GM23248 (cell line): ENCODE measurements at places on chromosomes 7 and 10. TPM values are rescaled to one million over a fixed set of nuclear protein-coding genes. Genes with fewer than 3 reads are reported as not detected.

GRCh38 chr7:118245267-118246040 is 20.9 kb downstream of the ANKRD7 start:
- DNase-seq: peak; percentile 0

SPDYE11 gene
- polyA plus RNA-seq: 0.38 and 0.65 TPM in 2 replicates

DNA sequence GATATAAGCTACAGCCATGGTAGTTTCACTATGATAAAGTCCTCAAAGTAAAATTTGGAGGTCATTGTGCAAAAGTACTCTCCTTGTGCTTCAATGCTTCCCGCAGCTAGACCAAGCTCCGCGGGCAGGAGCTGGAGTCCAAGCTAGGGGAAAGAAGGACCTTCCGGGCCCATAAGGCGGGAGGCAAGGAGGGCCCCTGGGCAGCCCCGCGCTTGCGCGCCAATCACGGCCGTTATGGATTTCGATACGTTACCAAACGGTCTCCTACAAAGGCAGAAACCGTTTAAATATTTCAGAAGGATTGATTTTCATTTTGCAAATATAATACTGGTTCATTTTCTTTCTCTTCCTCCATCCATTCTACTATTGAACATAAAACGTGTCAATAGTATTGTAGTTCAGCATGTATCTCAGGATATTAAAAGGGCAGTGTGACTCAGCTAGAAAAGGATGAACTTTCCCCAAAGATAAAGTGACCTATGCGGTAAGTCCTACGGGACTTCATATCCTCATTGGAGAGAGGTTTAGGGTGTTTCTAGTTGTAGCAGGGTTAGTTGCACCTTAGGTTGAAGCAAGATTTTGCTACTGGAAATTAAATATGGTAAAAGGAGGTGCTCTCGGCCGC is 128.0 kb downstream of the KIF20B start:
- DNase-seq: no peak

CLRN3 gene
- not detected in 2 replicates for polyA plus RNA-seq

GRCh38 chr10:508726-509125 is 180.7 kb downstream of the DIP2C start:
- no peak for DNase-seq

DNA sequence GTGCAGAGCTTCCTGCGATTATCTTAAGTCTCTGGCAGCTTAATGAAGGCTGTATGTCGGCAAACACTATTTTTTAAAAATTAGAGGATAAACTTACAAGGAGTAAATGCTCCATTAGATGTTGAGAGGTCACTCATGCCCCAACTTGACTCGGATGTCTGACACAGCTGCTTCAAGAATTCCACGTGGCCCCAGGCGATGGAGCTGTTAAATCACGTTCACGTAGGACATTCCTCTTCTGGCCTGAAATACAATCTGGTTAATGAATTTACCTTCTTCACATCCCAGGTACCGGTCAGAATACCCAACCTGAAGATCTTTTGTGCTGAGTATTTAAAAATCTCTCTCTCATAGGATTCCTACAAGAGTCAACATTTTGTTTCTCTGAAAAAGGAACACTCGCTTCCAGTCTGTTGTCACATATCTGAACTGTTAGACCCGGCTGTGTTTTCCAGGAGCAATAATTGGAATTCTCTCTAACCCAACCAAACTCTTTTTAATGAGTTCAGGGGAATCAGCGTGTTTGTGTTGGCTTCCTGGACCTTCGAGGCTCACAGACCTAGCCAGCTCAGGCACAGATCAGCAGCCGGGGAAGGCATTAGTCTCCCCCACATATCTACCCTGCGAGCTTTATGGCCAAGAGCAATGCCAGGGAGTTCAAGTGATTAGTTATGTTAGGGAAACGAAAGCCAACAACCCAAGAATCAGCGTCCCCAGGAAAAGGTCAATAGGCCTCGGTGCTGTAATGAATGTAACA is 284.9 kb downstream of the FGFR2 start:
- no peak for DNase-seq

GRCh38 chr7:47724335-47724982 is 142.5 kb upstream of the TNS3 start:
- peak; percentile 66 for DNase-seq

DNA sequence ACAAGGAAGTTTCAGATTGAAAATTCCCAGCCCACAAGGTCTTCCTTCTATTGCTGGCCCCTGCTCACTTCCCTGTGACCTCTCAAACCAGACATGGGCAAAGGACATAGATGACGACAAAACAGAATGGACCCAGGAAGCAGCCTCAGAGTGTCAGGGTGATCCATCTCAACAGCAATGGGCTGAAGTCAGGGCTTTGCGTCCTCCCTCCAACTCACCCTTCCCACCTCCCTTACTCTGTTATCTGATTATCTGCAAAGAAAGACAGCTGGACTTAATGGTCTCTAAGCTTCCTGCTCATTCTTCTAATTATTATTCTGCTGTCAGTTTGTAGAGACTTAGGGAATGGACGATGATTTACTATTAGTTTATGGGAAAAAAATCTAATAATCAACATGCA is 115.9 kb downstream of the PIP4K2A start:
- no peak for DNase-seq

DNA sequence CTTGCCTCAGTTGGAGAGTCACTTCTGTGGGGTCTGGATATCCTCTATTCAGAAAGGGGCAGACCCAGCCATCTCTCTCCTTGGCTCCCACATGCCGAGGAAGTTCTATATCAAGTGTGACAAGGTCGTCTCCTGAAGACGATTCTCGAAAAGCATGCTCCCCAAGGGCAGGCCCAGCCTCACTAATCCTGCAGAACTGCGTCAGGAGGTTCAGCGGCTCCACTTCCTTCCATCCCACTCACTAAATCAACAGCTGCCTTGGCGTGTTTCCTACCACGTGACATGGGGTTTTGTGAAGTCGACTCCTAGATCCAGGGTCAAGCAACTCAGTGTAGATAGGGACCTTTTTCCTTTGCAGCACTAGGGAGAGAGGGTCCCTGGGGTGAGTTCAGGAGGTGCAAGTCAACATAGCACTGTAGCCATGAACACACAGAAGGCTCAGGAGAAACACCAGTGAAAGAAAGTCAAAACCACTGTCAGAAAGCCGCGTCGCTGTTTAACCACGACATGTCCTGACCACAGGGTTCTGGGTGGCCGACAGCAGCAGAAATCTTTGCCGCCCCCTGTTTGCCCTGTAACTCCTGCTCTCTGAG is 156.4 kb downstream of the PRPF18 start:
- DNase-seq: no peak

DNA sequence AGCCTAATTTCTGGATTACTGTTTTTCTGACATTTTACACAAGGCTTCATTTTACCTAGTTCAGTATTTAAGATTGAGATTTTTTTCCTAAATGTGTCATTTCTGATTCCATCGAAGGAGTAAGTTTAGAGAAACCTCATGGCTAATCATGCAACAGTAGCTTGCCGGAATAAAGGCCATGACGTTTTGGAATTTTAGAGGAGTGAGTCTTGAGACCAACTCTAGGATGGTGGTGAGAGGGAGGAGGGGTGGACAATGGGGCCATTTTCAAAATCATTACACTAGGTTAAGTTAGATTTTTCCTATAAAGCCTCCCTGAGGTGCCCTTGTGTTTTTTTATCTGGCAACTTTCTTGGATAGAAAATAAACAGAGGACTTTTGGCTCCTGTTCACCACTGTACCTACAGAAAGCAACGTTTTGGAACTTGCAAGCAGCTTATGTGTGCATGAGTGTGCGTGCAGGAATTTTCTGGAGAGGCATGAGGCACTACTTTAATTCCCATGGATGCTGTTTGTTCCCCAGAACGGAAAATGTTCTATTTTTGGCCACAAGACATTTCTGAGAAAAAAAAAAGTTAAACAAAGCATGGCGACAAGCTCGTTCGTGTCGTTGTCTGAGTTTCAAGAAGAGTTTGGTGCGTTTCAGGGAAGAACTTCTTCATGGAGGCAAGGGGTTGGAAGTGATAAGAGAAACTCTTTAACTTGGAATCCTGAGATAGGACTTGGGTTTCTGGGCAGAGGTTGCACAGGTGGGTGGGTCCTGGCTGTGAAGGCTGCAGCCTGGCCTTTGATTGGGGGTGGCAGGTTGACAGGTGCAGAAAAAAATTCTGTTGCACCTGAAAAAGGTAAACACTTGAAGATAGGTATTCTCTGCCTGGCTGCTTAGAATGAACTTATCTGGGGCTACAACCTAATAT is 178.1 kb downstream of the PTEN start:
- DNase-seq: no peak

DNA sequence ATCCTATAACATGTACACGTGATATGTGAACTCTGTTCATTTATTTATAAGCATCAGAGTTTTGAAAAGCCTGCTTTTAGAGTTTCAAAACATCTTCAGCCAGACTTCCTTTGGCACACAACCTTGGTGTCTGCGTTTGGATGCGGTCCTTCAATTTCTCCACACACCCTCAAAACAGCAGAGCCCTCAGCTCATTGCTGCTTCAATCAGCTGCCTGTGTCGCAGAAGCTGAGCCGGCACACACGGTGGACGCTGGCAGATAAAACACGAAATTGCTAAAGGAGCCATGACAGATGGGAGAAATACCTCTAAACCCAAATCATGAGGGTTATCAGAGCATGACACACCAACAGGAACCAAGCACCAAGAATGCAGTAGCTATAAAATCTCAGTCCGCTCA is 396.4 kb upstream of the AKR1E2 start:
- DNase-seq: no peak

DNA sequence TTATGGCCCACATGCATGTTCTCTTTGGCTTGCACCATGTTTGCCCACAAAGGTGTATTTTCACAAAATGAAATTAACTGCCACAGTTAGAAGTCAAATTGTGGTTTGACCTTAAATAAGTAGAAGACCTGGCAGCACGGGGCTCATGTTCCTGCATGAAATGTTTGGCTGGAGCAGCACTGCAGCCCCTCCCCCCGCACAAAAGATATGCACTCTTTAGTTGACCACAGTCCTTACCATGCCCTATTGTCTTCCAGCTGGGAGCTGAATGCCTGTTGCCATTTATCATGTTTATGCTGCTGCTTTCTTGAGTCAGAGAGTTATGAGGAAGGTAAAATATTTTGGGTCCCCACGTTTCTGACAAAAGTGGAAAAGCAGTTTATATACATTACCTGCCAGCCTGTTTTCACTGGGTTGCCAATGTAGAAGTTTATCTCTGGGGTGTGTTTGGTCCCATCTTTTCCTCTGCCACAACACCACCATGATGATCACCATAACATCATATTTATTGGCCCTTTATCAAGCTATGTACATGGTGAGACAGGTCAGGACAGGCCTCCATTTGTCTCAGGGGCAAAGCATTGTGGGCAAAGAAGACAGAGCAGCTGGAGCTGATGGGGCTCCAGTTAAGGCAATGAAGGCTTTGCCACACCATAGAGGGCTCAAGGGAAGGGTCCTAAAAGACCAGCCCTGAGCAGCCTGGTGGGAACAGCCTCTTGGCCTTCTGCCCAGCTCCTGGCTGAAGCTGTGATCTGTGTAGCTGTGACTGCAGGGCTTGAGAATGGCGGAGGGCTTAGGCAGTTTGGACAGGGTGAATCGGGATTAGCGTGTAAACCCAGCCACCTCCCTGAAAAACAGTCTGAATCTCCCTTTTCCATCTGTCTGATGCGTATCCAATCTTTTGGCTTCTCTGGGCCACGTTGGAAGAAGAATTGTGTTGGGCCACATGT is 5.4 kb downstream of the PRF1 start:
- no peak for DNase-seq

EIF5AL1 gene
- polyA plus RNA-seq: 5.9 and 6.1 TPM in 2 replicates

GRCh38 chr7:140024585-140024984 is 38.2 kb downstream of the PARP12 start:
- DNase-seq: no peak

DNA sequence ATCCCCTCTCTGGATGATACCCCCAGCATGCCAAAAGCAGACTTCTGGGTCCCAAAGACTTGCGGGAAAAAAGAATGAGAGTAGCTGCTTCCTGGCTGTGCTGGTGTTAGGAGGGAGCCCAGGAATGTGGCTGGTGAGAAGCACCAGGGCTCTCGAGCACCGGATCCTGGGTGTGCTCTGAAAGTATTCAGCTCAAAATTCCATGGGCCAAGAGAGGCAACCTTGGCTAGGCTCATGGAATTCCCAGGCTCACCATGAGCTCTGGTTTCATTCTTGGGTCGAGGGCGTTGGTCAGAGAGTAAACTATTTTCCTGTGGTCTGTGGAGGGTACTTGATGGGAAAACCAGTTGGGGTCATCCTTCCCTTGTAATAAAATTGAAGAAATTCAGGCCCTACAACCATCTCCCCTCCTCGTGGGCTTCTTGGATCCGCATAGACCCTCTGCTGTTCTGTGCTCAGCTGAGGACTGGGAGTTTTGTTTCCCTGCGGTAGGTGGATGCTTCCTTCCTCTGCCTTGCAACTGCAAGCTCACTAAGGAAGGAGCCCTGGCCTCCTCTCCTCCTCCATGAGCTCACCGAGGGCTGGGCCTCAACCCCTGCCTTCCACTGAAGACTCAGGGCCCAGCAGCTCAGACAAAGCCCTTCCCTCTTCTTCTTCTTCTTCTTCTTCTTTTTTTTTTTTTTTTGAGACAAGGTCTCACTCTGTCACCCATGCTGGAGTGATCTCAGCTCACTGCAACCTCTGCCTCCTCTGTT is 34.5 kb upstream of the AQP1 start:
- DNase-seq: no peak

DNA sequence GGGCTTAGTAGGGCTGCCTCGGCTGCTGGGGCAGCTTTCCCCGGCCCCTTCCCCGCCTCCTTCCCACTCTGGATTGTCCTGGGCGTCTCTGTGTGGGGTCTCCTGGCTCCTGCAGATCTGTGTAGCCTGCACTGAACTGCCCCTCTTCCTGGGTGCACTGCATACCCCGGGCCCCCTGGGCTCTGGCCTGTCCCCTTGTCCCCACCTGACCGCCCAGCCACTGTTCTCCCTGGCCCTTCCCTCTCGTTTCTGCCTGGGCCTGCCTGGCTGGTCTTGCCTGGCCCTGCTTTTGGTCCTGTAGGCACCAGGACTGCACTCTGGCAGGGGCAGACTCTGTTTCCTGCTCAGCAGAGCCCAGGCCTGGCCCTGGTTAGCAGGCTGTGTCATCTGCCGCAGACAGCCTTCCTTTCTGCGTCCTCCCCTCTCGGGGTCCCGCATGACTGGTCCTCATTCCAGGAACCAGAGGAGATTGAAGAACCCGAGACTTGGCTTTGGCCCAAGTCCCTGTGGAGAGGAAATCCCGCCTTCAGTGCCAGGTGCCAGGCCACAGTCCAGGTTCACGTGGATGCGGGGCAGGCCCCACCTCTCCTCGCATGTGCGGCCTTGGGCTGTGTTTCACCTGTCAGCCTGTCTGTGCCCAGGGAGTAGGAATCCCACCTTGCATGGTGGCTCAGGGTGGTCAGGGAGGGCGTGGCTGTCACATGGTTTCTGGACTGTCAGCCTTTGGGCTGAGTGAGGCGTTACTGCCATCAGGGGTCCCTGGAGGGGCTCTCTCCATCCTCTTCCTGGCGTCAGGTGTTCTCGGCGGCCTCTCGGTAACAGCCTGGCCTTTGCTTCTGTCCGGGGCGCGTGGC is 9.2 kb downstream of the INPP5A start:
- DNase-seq: no peak

DNA sequence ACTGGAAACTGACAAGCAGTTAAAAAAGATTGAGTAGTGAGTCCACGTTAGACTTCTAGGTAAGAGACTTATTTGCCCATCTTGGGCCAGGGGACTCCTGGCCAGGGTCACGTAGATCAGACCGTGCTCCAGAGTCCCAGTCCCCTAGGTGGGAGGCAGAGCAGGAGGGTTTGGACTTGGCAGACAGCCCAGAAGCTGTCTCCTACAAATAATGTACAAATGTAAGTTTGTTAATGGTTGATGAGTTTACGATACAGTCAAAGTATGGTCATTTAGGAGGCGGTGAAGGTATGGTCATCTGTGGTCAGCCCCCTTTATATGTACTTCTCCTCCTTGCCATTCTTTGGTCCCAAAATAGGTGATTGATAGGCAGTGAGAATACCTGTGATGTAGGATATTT is 28.2 kb downstream of the INPP5F start:
- DNase-seq: no peak

- DNase-seq: no peak
Observed at GRCh38 chr7:27305854-27306253, 63.3 kb downstream of the EVX1 start.
